ENCODE measurements at places on chromosomes 5 and 9.
A peak's percentile ranks its signal among the peaks of the same experiment; 100 is the strongest.

DNA sequence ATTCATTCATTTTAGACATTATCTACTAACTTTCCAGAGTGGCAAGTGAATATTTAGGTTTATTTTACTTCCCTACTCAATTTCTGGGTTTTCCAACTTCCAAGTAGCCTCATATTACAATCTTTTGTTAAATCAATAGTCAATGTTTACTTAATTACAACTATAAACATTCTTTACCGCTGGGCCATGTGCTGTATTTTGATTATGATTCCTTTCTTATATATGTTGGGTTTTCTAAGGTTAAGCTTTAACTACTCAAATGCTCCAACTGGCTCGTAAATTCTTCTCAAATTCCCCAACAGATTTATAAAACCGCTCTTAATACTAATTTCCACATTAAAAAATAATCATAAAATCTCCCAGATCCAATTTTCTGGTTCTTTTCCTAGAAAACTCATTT is 110.1 kb upstream of the ABCA1 start:
- no peak for DNase-seq

- DNase-seq = peak; percentile 49
These were observed 701 bp upstream of the ZNF462 start for GRCh38 chr9:106862110-106862820.

- DNase-seq = no peak
These were observed 74.7 kb downstream of the WWC1 start for GRCh38 chr5:168366116-168366515.

DNA sequence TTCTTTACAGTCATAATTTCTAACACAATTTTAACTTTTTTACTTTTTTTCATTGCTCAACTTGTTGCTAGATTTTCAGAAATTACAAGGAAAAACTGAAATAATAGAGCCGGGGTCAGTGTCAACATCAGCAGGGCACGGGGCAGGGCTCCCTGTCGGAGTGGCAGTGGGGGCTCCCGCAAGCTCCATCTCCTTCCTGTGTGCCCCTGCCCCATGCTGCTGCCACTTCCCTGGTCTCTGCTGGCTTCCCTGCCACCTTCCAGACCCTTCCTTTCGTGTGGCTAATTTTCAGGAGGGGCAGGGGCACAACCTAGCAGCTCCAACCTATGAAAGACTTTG is 1.0 kb upstream of the EXOC3 start:
- DNase-seq = no peak

GRCh38 chr5:160649304-160649703 is 202.7 kb downstream of the ATP10B start:
- no peak for DNase-seq

- no peak for DNase-seq
These were observed 91.4 kb downstream of the CACNA1B start for GRCh38 chr9:137969008-137969407.

GRCh38 chr5:170576602-170577535 is 73.0 kb downstream of the KCNIP1 start:
- no peak for DNase-seq
